ENCODE measurements at places on chromosomes 16 and 17.

DNA sequence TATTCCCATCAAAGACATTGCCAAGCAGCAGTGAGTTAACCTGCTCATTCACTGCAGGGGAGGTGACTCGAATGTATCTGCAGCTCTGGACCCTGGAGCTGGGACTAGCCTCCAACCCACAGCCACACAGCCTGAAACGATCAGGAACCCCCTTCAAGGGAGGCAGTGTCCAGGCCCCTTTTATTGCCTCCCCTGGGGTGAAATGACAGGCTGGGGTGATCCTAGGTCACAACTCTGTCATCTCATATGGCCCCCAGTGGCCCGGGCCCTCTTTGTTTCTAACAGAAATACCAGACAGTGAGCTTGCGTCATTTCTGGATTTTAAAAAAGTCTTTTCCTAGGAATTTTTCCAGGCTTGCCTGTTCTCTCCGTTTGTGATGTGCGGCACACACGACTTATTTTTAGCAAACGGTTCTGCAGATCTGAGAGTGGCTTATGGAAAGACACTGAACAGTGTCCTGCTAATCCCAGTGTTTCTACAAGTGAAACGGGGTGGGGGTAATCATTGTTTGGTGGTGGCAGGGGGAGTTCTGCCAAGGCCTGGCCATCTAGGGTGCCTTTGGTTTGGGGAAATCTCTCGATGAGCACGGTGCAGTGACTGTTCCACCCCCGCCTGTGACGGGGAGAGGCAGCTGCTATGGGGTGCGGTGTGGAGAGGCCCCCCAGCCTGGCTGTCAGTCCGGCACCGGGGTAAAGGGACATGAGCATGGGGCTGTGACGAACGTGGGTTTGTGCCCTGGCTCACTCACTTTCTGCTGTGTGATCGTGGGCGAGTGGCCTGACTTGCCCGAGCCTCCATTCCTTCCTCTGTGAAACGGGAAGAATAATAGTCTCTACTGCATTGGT, 27.2 kb downstream of the NAGPA start:
- DNase-seq = no peak

GRCh38 chr16:74623839-74624235, 16.9 kb upstream of the GLG1 start:
- DNase-seq = no peak

DNA sequence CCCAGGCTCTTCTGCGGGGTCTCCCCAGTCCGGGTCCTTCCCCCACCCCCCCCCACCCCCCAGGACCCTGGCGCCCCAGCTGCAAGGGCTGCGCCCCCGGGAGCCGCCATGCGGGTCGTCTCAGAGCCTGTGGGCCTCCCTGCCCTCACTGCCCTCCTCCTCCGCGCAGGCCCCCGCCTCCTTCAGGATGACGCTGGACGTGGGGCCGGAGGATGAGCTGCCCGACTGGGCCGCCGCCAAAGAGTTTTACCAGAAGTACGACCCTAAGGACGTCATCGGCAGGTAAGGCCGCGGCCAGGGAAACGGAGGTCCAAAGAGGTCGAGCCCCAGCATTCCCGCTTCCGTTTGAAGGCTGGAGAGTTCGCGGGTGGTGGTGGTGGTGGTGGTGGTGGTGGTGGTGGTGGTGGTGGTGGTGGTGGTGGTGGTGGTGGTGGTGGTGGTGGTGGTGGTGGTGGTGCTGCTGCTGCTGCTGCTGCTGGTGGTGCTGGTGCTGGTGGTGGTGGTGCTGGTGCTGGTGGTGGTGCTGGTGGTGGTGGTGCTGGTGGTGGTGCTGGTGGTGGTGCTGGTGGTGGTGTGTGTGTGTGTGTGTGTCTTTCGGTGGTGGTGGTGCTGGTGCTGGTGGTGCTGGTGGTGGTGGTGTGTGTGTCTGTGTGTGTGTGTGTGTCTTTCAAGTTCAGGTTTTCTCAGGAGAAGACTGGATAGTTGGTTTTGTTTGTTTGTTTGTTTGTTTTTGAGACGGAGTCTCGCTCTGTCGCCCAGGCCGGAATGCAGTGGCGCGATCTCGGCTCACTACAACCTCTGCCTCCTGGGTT, 615 bp downstream of the PHKG2 start:
- peak; percentile 56 for DNase-seq

DNA sequence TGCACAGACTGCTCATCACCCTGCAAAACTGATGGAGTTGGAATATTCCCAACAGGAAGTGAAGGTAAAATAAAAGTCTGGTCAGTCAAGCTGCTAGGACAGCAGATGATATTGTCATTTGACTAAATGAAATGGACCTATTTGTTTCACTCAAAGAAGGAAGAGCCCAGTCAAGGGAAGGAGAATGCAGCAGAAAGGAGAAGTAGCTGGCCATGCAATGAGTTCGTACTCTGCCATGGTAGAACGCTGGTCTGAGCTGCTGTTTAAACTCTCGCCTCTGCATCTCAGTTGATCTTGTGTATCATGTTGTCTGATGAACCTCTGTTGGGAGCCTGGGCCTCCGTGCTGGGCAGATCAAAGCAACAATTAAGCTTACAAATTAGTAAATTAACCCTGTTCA, 15.6 kb upstream of the YPEL2 start:
- DNase-seq = no peak

Data from endothelial cell (in vitro differentiated cells).